ENCODE measurements at places on chromosomes 16 and 17.

DNA sequence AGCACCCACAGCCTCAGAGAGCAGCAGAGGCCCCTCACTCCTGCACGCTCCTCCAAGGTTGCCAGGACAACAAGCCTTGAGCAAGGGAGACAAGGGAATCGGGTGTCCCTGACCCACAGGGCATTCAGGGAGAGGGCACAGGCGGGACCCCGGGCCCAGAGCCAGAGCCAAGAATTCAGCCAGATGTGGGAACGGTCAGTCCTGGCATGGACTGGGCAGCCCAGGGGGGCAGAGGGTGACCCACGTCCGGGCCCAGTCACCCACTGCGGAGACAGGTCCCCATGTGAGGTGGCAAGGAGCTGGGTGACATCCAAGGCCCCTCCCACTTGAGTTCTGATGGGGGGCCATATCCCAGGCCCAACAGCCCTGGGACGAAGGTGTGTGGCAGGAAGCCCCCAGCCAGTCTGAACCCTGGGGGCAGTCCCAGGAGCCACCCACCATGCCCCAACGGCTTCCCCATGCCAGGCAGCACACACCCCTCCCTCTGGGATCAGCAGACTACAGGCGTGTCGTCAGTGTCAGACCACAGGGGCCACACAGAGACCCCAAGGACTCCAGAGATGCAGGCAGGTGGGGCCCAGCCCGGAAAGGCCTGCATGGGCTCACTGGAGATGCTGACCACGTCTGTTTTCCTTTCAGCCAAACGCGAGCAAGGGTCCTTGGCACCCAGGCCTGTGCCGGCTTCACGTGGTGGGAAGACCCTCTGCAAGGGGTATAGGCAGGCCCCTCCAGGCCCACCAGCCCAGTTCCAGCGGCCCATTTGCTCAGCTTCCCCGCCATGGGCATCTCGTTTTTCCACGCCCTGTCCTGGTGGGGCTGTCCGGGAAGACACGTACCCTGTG, 23.0 kb downstream of the USP6 start:
- DNase-seq, result no peak

- DNase-seq, result no peak
These were observed 32.3 kb downstream of the BRCA1 start for GRCh38 chr17:43092901-43093300.

DNA sequence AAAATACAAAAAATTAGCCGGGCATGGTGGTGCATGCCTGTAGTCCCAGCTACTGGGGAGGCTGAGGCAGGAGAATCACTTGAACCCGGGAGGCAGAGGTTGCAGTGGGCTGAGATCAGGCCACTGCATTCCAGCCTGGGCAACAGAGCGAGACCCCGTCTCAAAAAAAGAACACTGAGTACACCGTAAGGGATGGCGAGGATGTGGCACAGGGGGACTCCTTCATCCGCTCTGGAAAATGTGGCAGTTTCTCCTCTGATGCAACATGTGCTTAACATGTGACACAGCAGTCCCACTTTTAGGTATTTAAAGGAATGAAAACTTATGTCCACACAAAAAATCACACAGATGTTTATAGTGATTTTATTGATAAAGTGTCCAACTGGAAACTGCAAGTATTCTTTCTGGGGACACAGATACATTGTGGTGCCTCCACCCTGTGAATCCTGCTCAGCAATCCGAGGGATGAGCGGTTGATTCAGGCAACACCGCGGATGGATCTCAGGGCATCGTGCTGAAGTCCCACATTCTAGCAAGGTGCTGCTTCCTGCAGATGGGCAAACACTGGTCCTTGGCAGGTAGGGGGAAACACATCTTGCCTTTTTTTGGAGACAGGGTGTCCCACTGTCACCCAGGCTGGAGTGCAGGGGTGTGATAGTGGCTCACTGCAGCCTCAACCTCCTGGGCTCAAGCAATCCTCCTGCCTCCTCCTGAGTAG, 3.5 kb upstream of the C16orf95 start:
- no peak for DNase-seq

DNA sequence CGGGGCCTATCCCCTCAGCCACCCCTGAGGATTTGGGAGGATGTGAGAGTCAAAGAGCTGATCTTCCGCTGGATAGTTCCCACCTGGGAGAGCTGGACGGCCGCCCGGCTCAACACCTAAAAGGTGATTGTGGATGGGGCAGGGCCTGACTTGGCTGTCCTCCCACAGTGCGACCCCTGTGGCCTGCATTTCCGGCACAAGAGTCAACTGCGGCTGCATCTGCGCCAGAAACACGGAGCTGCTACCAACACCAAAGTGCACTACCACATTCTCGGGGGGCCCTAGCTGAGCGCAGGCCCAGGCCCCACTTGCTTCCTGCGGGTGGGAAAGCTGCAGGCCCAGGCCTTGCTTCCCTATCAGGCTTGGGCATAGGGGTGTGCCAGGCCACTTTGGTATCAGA, 4.5 kb downstream of the BCL6B start:
- DNase-seq, result no peak

DNA sequence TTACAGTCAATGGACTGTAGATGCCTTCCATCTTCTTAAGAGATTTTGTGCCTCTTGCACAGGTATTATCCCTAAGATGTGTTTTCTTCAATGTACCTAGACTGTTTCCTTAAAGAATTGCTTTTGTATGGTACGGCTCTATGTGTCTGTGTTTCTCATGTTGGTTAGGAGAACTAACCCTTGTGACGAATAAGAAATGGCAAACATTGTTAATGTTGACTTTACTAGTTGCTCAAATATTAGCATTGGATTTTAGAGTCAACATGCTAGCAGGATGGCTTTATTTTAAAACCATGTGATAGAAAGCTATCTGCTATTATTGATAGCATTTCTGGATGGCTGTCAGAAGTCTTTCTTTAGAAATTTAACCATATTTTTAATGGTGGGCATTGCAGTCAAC, 34.5 kb downstream of the WWOX start:
- DNase-seq, result no peak

- peak; percentile 38 for DNase-seq
These were observed 42.2 kb upstream of the CORO6 start for GRCh38 chr17:29664743-29665480.

- peak; percentile 33 for DNase-seq
These were observed at the start of gene SLC46A1 for GRCh38 chr17:28405632-28406472. TSS of gene SLC46A1 (minus strand) at chr17:28406212. CDS start at chr17:28406114, 98 bp downstream.

DNA sequence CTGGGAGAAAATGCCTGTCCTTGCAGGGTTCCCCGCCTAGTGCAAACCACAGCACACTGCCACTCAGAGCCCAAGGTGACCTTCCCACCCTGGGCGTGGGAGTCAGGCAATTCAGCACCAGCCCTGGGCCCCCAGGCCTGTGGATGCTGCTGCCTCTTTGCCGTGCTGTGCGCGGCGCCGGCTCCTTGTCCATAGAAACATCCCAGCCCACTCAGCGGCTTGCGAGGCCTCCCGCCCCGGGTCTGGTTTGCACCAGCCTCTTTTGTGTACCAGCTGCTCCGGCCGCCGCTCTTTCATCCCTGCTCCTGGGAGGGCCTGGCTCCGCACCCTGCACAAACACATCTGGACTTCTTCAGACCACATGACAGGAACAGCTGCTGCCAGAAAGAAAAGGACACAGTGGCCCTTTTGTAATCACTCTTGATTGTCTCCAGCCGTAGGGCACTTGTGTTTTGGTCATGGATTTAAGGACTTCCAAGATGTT, 75.4 kb upstream of the SDK2 start:
- DNase-seq, result no peak

DNA sequence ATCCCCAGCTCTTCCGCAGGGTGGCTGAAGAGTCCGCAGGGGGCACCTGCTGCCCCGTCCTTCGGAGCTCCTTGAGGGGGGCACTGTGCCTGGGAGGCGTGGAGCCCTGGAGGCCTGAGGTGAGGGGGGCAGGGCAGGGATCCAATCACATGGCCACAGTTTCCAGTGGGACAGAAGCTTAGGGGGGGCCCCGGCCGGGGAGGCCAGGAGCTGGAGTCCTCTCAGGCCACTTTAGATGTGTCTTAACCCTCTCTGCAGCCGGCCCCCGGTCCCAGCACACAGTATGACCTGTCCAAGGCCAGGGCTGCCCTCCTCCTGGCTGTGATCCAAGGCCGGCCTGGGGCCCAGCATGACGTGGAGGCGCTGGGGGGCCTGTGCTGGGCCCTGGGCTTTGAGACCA, 10.8 kb downstream of the ZNF213 start:
- DNase-seq, result no peak

- DNase-seq, result no peak
These were observed 123.2 kb downstream of the CPPED1 start for GRCh38 chr16:12680531-12680930.

DNA sequence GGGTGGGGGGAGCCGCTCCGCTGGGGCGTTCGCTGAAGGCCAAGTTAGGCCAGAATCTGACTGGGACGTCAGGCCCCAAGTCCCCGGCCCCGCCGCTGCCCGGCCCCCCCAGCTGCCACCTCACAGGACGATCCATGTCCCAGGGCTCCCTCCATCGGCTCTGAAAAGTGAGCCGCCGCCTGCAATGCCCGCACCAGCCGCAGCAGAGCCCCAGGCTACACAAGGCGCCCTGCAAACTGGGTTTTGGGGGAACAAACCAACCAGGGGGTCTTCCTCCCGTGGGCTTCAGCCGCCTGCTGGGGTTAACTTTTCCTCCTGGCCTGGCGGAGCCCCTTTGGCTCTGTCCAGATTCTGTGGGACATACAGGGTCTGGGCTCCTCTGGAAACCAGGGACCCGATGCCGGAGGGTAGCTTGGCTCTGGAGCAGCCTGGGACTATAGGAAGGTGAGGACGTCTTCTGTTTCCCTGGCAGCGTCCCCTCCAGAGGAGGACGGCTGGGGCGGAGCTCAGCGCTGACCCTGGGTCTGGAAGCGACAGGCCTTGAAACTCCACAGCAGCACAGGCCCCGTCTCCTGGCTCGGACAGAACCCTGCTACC, 835 bp downstream of the NME4 start:
- DNase-seq, result peak; percentile 41

GRCh38 chr16:46613352-46613751, 7.8 kb downstream of the SHCBP1 start:
- no peak for DNase-seq

DNA sequence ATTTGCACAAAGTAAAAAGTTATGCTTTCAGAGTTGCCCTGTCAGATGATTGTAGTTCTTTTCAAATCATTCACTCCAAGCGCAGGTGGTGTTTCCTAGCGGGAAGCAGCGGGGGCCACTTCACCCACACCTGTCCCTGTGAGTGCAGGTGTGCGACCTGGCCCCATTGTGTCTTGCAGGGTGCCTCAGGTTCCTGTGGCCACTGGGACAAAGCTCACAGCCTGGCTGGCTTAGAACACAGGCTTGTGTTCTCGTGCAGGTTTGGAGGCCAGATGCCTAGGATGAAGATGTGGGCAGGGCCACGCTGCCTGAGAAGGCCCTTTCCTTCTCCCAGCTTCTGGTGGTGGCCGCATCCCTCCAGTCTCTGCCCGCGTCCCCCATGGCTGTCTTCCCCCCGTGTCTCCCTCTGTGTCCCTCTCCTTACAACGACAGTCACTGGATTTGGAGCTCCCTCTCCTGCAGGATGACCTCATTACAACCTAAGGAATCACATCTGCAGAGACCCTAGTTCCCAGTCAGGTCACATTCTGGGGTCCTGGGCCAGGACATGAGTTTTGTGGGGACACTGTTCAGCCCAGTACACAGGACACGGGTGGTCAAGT, 90.5 kb downstream of the NPIPB11 start:
- DNase-seq, result no peak

All from suppressor macrophage treated with lipopolysaccharide for 4 hours (primary cell).